ENCODE measurements at places on chromosomes 1 and 21.

DNA sequence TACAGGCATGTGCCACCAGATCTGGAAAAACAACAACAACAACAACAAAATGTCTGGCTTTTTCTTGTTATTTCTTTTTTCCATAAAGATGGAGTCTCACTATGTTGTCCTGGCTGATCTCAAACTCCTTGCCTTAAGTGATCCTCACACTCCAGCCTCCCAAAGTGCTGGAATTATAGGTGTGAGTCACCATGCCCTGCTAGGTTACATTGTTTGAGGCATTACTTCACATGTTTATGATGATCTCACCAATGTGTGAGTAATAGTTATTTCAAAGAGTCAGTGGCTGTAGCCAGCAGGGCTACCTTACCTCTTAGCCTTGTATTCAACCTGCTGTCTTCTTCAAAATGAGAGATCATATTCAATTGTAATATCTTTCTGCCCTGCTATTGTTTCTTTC lies 445.7 kb downstream of the AMY1C start:
- DNase-seq = no peak

DNA sequence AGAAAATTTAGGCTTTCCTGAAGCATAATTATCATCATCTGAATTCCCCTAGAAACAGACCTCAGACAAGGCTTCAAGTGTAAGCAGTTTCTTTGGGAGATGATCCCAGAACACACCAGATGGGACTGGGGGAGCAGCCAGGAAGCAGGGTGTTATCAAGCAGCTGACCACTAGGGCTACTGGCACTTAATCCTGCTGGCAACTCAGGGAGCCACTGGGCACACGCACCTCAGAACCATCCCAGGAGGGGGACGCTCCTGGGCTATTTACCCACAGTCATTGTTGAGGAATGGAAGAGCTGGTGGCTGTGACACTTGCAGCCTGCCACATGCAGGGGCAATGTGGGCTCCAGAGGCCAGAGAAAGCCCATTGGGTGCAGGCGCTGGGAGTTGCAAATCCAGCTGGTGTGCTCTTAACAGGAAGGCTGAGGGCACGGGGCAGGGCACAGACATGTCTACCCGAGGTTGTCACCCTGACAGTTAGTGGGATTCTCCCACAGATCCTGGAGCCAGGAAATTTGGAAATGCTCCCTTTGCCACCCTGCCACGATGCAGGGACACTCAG lies 15.1 kb upstream of the IL22RA1 start:
- DNase-seq = no peak

DNA sequence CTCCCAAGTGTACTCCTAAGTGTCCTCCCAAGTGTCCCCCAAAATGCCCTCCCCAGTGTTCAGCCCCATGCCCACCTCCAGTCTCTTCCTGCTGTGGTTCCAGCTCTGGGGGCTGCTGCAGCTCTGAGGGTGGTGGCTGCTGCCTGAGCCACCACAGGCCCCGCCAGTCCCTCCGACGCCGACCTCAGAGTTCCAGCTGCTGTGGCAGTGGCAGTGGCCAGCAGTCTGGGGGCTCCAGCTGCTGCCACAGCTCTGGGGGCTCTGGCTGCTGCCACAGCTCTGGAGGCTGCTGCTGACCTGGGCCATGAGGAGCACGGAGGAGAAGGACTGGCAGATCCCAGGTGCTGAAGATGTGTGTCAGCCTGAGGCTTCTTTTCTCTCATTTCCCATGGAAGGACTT lies 993 bp downstream of the LCE5A start:
- no peak for DNase-seq

DNA sequence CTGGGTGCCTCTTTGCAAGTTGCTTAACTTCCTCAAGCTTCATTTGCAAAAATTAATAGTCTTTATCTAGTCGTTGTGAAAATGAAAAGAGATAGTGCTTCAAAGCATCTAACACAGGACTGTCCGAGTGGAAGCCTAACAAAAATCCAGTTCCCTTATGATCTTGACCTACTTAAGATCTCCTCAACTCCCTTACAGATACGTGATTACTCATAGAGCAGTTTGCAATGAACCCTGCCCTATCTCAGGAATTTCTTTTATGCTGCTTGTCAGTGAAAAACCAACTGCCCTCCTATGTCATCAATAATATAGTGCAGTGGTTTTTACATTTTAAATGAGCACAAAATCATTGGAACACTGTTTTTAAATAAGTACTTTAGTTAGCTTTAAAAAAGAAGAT lies 314.3 kb downstream of the BACH1 start:
- DNase-seq = no peak

DNA sequence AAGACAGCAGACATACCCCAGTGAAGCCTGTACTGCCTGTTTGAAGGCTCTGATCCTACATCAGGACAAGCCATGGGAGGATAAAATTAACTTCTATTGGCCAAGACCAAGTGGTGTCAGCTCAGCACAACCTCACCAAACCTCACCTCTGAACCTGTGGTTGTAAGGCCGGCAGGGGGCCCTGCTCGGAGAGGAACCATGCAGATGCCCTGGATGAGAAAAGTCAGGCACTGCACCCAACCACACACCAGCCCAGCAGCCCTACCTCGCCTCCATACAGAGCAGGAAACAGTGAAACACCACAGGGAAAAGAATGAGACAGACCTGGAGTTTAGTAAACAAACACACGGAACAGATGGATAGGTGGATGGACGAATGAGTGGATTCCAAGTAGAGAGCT lies 70.0 kb upstream of the PAX7 start:
- DNase-seq = no peak

DNA sequence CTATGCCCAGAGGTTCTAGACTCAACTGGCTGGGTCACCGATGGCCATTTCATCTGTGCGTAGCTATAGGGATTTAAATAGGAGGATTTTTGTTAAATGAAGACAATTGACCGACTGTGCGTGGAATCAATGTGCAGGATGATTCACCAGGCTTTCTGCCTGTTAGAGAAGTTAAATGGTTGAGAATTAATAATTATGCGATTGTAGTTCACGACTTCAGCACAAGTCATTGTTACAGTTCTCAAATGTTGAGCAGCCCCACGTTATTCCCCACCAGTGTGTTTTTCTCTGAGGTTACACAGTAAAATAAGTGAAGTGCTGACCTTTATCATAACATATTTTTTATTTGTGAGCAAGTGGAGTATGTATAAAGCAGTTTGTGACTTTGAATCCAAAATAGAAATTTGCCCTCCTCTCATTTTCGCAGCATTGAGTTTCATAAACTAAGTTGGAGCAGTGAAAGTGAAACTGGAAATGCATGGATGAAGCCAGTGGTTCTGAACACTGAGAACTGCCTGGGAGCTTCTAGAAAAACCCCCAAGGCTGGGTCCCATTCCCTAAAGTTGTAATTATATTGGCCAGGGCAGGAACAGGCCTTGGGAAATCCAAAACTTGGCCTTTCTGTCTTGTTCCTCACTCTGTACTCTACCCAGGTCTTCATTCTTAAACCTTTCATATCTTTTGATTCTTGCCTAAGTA lies 102.6 kb downstream of the GALNT2 start:
- peak; percentile 60 for DNase-seq
